Amygdala (tissue), 56 donors: ENCODE measurements at places on chromosomes 13 and 19.
A peak's percentile ranks its signal among the peaks of the same experiment; 100 is the strongest.

GRCh38 chr19:17264641-17264979, at the start of gene USHBP1:
USHBP1 (minus strand) TSS chr19:17264745; CDS start chr19:17264299, 446 bp downstream.
- DNase-seq: no peak

DNA sequence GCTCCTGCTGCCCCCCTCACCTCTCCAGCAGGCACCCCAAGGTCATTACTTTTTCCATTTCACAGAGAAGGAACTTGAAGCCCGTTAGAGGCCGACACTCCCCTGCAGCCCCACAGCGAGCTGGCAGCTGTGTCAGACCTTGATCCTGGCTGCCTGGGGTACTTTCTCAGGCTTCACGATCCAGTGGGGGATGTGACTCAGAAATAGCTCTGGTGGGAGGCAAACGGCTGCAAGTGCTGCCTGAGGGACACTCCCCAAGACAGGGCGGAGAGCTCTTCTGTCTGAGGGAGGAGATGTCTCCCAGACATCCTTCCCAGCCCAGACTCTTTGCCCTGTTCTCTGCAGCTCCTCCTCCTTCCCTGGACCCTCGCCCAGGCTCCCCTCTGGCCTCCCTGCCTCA, 4.8 kb downstream of the TSKS start:
- DNase-seq: no peak

GRCh38 chr19:54390942-54391577, 24.2 kb upstream of the TTYH1 start:
- DNase-seq: no peak

GRCh38 chr13:34502621-34503020, 439.4 kb upstream of the NBEA start:
- DNase-seq: no peak

- no peak for DNase-seq
Measured at GRCh38 chr19:46976845-46977320, 42.8 kb upstream of the NPAS1 start.

GRCh38 chr13:43115141-43115540, 91.8 kb downstream of the DNAJC15 start:
- no peak for DNase-seq

GRCh38 chr13:114099191-114099590, 33.2 kb downstream of the RASA3 start:
- DNase-seq: no peak

DNA sequence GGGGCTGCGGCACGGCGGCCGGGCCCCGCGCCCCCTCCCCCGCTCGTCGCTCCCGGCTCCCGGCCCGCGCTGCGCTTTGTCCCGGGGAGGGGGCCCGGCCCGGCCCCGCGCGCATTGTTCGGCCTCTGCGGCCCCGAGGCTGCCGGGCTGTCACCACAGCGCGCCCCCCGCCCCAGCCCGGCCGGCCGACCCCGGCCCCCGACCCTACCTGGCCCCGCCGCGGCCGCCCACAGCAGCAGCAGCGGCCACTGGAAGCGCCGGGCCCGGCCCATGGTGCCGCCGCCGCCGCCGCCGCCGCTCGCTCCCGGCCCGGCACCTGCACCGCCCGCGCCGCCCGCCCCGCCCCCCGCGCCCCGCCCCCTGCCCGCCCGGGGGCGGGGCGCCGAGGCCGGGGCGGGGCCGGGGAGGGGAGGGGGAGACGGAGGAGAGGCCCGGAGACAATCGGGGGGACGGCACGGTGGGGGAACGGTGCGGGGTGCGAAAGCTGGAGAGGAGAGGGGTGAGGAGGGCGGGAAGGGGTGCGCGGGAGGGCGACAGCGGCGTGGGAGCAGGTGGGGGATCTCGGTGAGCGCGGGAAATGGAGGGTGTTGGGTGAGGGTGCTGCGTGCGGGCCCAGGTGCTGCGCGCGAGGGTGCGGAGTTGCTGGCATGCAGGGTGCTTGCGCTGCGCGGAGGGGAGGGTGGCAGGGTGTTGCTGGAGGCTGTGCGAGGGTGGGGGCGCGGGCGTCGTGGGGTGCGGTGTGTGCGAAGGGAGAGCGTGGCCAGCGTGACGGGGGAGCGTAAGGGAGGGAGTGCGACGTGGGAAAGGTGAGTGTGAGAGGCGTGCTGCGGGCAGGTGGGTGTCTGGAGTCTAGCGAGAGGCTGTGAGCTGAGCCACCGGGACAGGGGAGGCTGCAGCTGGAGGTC, at the start of gene CADM4:
CADM4 (minus strand) TSS at position 332 of the 905 bp plus-strand sequence; CDS start at position 272, 60 bp downstream.
- DNase-seq: peak; percentile 25

DNA sequence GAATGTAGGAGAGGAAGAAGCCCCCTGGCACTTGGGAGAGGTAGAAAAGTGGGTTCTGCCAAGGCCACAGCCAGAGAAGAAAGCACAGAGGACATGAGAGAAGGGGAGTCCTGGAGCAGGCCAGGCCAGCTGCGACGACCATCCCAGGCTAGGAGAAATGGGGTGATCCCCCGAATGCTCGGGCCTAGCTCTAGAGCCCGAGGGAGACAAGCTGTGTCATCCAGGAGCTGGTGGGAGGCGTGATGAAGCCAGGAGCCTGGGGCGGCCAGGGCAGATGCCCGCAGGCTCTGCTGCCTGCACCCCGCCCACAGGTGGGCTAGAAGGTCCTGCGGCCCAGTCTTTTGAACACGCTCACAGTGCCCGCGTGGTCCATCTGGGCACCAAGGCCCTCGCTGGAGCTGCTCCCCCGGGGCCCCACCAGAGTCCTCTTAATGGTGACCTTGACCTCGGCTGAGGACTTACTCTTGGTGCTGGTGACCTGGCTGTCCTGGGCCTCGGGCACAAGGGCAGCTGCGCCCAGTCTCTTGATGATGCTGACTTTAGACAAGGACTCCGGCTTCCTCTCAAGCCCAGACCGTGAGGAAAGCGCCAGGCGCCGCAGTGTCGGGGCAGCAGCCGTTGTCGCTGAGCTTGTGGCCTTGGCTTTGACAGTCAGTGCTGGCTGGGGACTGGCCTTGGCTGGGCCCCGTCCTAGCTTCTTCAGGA, 26.5 kb downstream of the C19orf47 start:
- DNase-seq: no peak
